Colonic mucosa (tissue), 4 donors: ENCODE measurements at places on chromosomes 3 and 15. TPM values are rescaled to one million over a fixed set of nuclear protein-coding genes. Genes with fewer than 3 reads are reported as not detected.

FNDC3B gene
- total RNA-seq: 66.7 TPM

TUSC7 gene
- total RNA-seq: not detected

KCNMB3 gene
- total RNA-seq: 1.7 TPM

RAB8B gene
- total RNA-seq: 18.0 TPM

DNA sequence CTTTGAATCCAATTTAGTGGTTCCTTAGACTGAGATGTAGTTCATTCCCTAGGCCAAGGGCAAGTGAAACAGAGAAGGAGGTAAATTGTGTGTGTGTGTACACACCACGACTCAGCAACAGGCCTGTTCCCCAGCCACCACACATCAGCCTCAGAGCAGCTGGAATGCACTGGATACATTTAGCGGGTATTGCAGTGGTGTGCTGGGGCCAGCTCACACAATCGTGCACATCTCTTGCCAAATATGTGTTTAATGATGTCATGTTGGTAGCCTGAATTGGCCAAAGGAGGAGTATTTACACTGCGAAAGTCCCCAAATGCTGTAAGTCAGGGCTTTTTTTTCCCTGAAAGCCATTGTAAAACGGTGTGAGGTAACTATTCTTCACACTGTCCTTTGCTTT is 82.3 kb downstream of the RBPMS2 start:
- H3K4me3 ChIP-seq: no peak overlapping the region
- H3K4me1 ChIP-seq: no peaks in the 10 kb centered on the region
- no peaks in the 10 kb centered on the region for H3K27me3 ChIP-seq
- peak overlapping the region; percentile 3 for H3K27ac ChIP-seq

GRCh38 chr15:38618242-38618955 is 53.8 kb upstream of the RASGRP1 start:
- no peaks in the 10 kb centered on the region for H3K4me1 ChIP-seq
- no peak overlapping the region for H3K27ac ChIP-seq
- no peaks in the 10 kb centered on the region for H3K36me3 ChIP-seq
- no peaks in the 10 kb centered on the region for H3K27me3 ChIP-seq
- no peak for DNase-seq

DNA sequence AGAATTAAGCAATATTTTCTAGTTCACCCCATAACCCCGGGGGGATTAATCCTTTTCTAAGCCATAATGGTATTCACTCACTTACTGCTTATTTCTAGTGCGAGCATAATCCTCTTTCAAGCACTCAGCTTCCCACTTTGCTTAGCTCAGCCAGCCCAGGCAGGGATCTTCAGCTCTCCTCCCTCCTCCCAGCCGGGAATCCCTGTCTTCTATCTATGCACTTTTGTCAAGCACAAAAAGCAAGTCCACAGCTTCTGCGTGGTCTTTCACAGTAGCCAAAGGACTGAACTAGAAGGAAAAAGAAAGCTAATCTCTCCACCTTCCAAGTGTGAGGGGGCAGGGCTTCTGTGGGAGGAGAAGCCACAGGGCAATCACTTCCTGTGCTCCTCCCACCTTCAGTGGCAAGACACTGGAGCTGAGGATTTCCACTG is 62.8 kb downstream of the PEX5L start:
- H3K27me3 ChIP-seq: no peaks in the 10 kb centered on the region
- H3K36me3 ChIP-seq: no peaks in the 10 kb centered on the region
- no peak for DNase-seq
- H3K4me1 ChIP-seq: no peaks in the 10 kb centered on the region
- no peak overlapping the region for H3K27ac ChIP-seq

DNA sequence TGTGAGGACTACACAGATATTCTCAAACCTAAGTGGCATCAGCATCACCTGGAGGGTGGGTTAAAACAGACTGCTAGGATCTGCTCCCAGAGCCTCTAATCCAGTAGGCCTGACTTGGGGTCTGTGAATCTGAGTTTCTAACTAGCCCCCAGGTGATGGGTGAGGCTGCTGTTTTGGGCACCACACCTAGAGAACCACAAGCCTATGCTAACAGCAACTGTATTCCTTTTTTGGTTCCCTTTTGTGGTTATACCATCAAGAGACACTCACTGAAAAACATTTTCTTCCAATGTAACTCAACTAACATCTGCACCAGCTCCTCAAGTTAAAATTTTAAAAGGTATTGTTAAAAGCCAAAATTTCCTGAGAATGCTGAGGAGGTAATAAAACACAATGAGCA is 16.0 kb downstream of the WDR82 start:
- no peaks in the 10 kb centered on the region for H3K27me3 ChIP-seq
- DNase-seq: no peak
- peaks cover 62% of the 10 kb centered on the region for H3K36me3 ChIP-seq

GRCh38 chr3:13275376-13276005 is 144.6 kb downstream of the NUP210 start:
- no peaks in the 10 kb centered on the region for H3K36me3 ChIP-seq
- H3K27me3 ChIP-seq: no peaks in the 10 kb centered on the region
- no peaks in the 10 kb centered on the region for H3K4me1 ChIP-seq
- H3K4me3 ChIP-seq: no peak overlapping the region
- H3K27ac ChIP-seq: no peak overlapping the region

DNA sequence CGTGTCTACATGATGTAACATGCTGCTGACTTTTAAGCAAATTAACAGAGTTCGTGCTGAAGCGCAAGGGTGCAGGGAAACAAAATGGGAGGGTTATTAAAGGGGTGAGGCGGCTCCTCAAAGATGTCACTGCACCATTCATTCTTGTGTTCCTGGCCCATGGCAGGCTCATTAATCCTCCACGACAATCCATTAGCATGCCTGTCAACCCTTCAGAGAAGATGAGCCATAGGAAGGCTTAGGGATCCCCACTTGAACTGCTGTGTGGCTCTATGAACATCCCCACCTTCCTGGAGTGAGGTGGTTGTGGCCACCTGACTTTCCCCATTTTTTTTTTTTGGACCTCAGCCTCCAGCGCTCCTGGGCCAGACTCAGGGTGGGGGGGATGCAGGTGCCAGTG is 45.8 kb downstream of the IGF1R start:
- no peaks in the 10 kb centered on the region for H3K36me3 ChIP-seq
- peaks cover under 1% of the 10 kb centered on the region for H3K4me1 ChIP-seq
- no peak overlapping the region for H3K4me3 ChIP-seq

- no peak overlapping the region for H3K27ac ChIP-seq
- no peak for DNase-seq
- no peaks in the 10 kb centered on the region for H3K4me1 ChIP-seq
- no peaks in the 10 kb centered on the region for H3K27me3 ChIP-seq
Observed at GRCh38 chr15:61889706-61890105, 170.5 kb downstream of the VPS13C start.

GRCh38 chr3:189567766-189568420 is 63.3 kb upstream of the TP63 start:
- H3K36me3 ChIP-seq: no peaks in the 10 kb centered on the region
- no peaks in the 10 kb centered on the region for H3K27me3 ChIP-seq
- H3K27ac ChIP-seq: no peak overlapping the region

DNA sequence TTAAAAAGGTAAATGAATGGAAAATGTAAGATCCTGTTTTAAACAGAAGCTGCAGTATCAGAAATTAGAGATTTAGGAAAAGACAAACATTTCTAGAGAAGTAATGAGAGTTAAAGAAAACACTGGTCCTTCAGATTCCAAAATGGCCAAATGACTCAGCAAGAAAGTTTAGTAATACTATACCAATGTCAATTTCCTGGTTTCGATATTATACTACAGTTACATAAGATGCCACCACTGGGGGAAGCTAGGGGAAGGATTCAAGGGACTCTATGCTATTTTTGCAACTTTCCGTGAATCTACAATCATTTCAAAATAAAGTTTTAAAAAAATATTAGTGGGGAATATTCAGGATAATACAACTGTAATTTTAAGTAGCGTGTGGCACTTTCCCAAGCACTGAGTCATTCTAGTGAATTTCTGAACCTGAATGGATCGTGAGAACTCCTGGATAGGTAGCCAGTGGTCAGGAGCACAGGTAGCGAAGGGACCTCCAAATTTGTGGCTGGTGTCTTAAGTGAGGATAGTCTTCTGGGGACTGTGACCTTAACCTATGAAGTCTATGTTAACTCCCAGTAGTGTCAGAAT is 37.6 kb downstream of the TMCC1 start:
- H3K36me3 ChIP-seq: no peaks in the 10 kb centered on the region
- H3K4me1 ChIP-seq: no peaks in the 10 kb centered on the region
- H3K27ac ChIP-seq: no peak overlapping the region
- no peak overlapping the region for H3K4me3 ChIP-seq
- no peak for DNase-seq

GRCh38 chr3:36876181-36876936 is 68.5 kb downstream of the TRANK1 start:
- no peak for DNase-seq
- peak overlapping the region; percentile 17 for H3K27ac ChIP-seq
- no peaks in the 10 kb centered on the region for H3K27me3 ChIP-seq
- H3K36me3 ChIP-seq: no peaks in the 10 kb centered on the region

- no peaks in the 10 kb centered on the region for H3K27me3 ChIP-seq
- no peaks in the 10 kb centered on the region for H3K36me3 ChIP-seq
- peaks cover 27% of the 10 kb centered on the region for H3K4me1 ChIP-seq
- H3K4me3 ChIP-seq: no peak overlapping the region
Observed at GRCh38 chr3:50164984-50165909, 10.1 kb downstream of the SEMA3F start.

GRCh38 chr3:37907906-37908305 is 46.2 kb downstream of the CTDSPL start:
- H3K27ac ChIP-seq: no peak overlapping the region
- H3K36me3 ChIP-seq: no peaks in the 10 kb centered on the region
- DNase-seq: no peak
- no peak overlapping the region for H3K4me3 ChIP-seq

GRCh38 chr3:197942956-197943556 is 6.9 kb upstream of the RPL35A start:
- no peaks in the 10 kb centered on the region for H3K36me3 ChIP-seq
- DNase-seq: no peak
- no peaks in the 10 kb centered on the region for H3K27me3 ChIP-seq
- H3K27ac ChIP-seq: no peak overlapping the region

GRCh38 chr3:72494626-72495025 is 353.6 kb downstream of the SHQ1 start:
- no peaks in the 10 kb centered on the region for H3K27me3 ChIP-seq
- H3K27ac ChIP-seq: no peak overlapping the region
- no peak overlapping the region for H3K4me3 ChIP-seq
- H3K4me1 ChIP-seq: no peaks in the 10 kb centered on the region

DNA sequence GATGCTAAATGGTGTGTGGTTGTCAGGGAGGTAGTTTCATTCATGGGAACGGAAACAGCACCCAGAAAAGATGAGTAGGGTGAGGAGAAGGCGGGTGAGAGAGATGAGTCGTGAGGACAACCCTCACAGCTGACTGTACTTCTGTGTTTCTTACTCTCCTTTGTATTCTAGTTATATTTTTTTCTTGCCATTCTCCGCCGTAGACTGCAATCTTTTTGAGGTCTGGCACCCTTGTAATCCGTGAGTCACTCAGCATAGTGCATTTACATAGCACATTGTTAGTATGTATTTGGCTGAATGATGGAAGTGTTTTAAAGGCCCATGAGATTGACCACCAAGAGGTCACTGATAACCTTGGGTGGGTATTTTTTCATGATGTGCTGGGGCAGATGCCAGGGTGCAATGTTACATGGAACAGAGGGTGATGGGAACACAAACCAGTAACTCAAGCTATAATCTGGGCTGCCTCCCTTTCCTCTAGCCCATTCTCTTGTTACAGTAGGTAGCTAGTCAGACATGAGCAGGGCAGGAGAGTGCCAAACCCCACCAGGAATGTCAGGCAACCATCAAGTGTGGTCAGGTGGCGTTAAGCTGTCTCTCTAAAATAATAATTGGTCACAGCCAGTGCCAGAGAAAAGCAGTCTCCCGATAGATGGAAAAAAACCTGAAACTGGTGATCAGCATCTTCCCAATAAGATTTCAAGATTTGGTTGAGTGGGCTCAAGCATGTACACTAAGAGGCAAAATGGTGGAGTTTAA is 18.8 kb upstream of the DGKG start:
- DNase-seq: no peak
- no peaks in the 10 kb centered on the region for H3K4me1 ChIP-seq
- no peaks in the 10 kb centered on the region for H3K27me3 ChIP-seq
- no peak overlapping the region for H3K27ac ChIP-seq

DNA sequence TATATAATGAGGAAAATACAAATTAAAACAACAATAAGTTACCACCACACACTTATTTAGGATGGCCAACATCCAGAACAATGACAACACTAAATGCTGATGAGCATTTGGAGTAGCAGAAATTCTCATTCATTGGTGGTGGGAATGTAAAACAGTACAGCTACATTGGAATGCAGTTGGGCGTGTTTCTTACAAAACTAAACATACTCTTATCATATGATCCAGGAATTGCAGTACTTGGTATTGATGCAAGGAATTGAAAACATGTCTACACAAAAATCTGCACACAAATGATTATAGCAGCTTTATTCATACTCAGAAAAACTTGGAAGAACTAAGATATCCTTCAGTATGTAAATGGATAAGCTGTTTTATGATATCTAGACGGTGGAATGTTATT is 594.2 kb downstream of the ZBBX start:
- H3K27me3 ChIP-seq: no peaks in the 10 kb centered on the region
- no peaks in the 10 kb centered on the region for H3K36me3 ChIP-seq
- H3K4me1 ChIP-seq: no peaks in the 10 kb centered on the region
- no peak overlapping the region for H3K4me3 ChIP-seq
- no peak overlapping the region for H3K27ac ChIP-seq

GRCh38 chr3:187015903-187016638 is 85.7 kb downstream of the ST6GAL1 start:
- H3K4me3 ChIP-seq: no peak overlapping the region
- H3K27me3 ChIP-seq: no peaks in the 10 kb centered on the region
- H3K4me1 ChIP-seq: no peaks in the 10 kb centered on the region
- peak; percentile 26 for DNase-seq
- no peaks in the 10 kb centered on the region for H3K36me3 ChIP-seq

DNA sequence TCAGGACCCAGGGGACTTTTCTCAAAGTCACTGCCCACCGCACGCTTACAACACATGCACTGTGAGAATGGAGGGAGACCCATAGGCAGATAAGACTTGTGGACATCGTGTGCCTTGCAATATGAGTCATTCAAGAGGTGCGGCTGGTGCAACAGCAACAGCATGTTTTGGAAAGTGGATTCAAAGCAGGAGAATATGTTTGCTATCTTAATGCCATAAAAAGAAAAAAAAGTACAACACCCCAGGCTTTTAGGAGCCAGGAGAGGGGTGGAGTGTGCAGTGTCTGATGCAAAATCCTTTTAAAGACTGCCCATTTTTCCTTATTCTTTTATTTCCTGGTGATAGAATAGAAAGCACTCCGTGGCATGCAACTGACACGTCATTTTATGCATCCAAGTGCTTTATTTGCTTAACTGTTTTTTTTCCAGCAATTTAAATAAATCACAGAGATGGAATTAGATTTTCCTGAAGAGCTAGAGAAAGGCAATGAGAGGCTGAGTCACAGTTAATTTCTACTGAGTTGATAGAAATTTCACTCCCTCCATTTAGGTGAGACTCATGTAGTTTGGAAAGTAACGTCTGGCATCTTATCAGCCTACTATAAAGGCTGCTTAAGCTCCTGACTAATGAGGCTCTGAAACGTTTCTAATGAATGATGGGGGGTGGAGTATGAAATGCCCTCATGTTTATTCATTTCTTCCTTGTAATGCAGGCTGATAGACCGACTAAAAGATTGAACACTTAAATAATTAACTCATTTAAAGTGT is 96.4 kb downstream of the NSUN3 start:
- H3K4me1 ChIP-seq: no peaks in the 10 kb centered on the region
- no peaks in the 10 kb centered on the region for H3K27me3 ChIP-seq
- no peak for DNase-seq

GRCh38 chr3:45655906-45656305 is 33.3 kb upstream of the SACM1L start:
- H3K4me1 ChIP-seq: peaks cover 5% of the 10 kb centered on the region
- H3K27me3 ChIP-seq: no peaks in the 10 kb centered on the region
- no peak for DNase-seq
